ENCODE measurements at places on chromosomes 12 and 14.

- DNase-seq, result no peak
These were observed 101.2 kb downstream of the PEBP1 start for GRCh38 chr12:118237052-118237665.

GRCh38 chr12:24479131-24479530, 469.8 kb downstream of the BCAT1 start:
- DNase-seq, result no peak

GRCh38 chr14:99574099-99574880, 29.7 kb downstream of the CCDC85C start:
- DNase-seq, result no peak

- DNase-seq, result no peak
These were observed 25.7 kb downstream of the RAB21 start for GRCh38 chr12:71780237-71780822.
